OCI-M1 (cell line): ENCODE measurements at places on chromosomes 6 and 20.

DNA sequence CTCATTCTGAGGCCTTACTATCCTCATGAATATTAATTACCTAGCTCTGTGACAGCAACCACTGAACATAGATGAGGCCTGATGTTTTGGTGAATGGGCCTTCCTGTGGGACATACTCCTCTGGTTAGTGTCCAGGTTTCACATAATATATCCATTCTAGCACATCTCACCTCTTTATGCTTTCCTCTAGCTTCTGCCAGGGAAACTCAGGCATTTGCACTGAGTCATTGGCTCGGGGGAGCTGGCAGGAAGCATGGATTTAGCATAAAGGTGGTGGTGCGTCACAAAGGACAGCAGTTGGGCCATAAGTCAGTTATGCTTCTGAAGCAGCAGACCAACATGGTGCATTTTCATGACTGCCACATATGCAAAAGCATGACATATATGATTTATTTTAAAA lies 37.5 kb upstream of the TMEM170B start:
- no peak for DNase-seq

GRCh38 chr6:87675004-87675681 lies 26.9 kb downstream of the AKIRIN2 start:
- no peak for DNase-seq

DNA sequence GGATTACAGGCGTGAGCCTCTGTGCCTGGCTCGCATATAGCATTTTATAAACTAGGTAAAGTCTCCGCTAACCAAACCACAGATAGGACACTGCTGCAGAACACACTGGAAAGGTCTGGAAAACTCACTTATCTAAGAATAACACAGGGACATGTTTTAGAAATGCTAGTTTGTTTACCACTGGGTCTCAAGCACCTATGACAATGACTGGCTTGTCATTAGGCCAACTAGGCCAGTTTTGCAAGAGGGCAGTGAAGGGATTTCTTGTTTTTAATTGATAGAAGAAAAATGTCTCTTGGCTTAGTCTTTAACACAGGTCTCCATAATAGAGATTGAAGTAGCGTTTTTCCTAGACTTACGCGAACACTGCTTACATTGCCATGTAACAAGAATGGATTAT lies 201.4 kb downstream of the TMEM242 start:
- no peak for DNase-seq

GRCh38 chr20:12965870-12966251 lies 42.9 kb upstream of the SPTLC3 start:
- DNase-seq: no peak

GRCh38 chr6:43749461-43749860 lies 20.6 kb upstream of the VEGFA start:
- no peak for DNase-seq

GRCh38 chr6:88650029-88650619 lies 313.3 kb downstream of the RNGTT start:
- no peak for DNase-seq

DNA sequence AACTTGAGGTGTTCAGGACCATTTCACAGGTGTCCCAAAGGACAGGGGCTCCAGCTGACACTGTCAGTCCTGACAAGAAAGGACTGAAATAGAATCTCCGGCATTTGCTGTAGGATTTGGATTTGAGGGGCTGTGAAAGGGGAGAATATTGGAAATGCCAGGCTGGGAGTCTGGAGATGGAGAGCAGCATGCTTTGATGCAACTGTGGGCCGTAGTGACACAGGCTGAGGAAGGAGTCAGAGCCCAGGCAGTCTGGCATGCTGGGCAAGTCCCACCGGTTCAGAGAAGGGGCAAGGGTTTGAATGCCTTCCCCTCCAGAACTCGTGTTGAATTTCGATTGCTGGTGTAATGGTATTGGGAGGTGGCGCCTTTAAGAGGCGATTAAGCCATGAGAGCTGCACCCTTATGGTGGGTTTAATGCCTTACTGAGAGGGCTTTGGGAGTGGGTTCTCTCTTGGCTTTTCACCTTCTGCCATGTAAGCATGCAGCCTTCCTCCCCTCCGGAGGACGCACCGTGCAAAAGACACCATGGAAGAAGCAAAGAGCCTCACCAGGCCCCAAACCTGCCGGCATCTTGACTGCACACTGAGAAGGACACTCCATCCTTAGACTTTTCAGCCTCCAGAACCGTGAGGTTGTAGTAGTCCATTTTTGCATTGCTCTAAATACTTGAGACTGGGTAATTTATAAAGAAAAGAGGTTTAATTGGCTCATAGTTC lies 9.4 kb upstream of the PYGB start:
- DNase-seq: no peak

DNA sequence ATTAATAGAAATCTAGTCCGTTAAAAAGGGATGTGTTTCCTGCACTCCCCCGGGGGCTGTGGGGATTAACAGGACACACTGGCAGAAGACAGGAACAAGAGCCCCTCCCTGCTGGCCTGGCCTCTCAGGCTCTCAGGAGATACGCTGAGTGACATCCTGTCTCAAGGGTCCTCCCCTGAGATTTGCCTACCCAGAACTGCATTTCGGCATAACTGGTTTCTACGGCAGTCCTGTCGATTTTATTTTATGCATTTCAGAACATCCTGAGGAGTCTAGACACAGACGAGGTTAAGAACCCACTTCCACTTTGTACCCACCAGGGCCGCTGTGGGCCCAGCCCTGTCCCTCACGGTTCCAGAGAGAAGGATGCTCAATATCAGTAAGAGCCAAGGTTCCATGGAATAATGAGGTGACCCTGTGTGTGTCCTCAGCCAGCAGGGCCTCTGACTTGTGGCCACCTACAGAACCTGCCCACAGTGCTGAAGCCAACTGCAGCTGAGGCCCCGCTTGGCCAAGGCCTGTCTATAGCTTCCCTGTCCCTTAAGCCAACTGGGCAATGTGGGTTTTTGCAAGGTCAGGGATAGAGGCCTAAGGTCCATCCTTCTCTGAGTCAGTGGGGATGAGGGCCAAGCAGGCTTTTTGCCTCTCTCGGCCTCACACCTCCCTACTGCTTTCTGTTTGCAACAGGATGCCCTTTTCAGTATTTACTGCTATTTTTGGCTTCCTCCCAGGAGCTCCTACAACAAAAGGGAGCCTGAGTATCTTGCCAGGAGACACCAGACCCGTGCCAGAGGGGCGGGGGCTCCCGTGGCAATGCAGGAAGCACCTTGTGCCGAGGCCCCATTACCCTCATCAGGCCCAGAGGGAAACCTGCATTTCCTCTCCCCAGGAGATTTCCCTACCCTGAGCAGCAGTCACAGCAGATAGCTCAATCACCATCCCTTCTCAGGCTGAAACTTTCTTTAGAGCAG lies 14.7 kb downstream of the UQCC2 start:
- DNase-seq: no peak

- DNase-seq: no peak
Observed at GRCh38 chr20:16672299-16672698, 57.5 kb upstream of the SNRPB2 start.

DNA sequence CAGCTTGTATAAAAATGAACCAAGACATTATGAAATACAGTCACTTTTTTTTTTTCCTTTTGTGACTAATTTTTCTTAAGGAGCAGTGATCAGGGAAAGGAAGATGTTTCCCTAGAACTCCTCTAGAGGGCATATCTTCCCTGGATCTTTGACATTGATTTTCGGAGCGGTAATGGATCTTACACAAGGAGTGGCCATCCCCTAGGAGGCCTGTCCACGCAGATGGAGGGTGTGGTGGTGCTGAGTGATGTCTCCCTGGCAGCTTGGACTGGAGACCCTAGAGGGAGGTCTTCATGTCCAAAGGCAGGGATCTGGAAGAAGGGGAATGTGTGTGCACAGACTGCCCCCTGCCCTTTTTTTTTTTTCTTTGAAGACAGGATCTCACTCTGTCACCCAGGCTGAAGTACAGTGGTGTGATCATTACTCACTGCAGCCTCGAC lies 7.0 kb upstream of the KIFC1 start:
- no peak for DNase-seq

DNA sequence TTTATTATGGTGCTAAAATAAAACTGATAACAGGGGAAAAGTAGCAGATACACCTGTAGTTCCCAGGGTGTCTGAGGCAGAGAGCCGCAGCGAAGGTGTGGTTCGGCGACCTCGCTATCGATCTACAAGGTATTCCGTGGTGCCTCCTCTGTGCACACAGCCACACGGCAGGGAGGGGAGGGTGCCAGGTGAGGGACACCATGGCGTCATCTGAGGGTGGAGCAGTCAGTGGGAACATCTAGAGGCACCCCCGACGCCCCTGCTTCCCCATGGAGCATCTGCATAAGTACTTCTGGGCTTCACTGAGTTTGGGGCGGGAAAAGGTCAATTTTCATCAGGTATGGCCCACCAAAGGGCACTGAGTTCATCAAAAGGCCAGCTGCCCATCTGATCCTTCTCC lies 243.3 kb downstream of the TAF4 start:
- DNase-seq: no peak

- DNase-seq: no peak
Observed at GRCh38 chr6:121865811-121866210, 430.4 kb downstream of the GJA1 start.

- peak; percentile 22 for DNase-seq
Observed at GRCh38 chr6:72446430-72446829, 175.4 kb upstream of the KCNQ5 start.

GRCh38 chr6:75230484-75231325 lies 12.9 kb downstream of the COX7A2 start:
- peak; percentile 82 for DNase-seq

DNA sequence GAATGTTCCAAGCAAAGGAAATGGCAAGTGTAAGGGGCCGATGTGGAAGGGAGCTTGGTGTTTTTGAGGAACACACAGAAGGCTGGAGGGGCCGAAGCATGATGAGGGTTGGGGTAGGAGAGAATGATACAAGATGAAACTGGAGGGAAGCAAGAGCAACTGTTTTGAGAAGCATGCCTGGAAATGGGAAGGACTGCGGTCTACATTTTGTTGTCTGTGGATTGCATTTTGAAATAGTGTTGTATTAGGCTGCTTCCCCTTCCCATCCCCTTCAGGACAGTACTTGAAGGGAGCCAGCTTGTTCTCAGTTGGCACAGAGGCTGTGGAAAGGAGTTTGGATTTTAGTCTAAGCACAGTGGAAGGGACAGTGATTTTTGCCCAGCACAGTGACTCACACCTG lies 2.2 kb downstream of the TM9SF4 start:
- no peak for DNase-seq

- DNase-seq: peak; percentile 55
Observed at GRCh38 chr20:3250091-3250504, 11.1 kb upstream of the SLC4A11 start.

DNA sequence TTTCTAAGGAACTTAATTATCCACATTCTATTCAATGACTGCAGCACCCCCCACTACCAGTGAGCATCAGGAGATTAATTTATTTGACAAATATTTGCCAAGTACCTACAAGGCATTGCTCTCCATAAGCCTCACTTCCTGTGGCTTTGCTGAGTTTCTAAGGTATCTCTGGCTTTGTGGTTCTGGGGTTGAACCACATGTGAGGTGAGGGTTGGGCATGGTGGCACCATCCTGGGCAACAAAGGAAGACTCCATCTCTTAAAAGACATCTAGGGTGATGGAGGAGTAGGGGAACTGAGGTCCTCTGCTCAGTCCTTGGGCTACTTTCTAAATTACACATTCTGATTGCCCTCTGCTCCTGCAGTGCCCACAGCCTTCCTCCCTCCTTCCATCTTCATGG lies 25.5 kb upstream of the WFDC2 start:
- no peak for DNase-seq

DNA sequence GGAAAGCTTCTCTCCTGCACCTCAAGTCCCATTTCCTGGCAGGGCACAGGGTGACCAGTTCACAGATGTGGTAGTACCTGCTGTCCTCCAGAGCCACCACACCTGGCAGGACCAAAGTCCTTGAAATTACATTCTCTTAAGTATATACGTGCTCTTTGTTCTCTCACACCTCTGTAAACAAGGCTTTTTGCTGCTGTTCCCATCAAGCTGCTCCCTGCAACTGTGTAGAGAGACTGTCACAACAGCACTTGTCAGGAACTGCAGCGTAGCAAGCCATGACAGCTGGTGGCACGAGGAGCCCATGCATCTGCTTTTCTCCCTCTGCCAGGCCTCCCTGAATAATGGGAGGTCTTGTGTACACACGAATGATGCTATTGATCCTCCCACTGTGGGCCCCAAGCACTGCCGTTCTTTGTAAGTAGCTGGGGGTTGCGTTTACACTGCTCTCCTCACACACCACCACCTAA lies 431.8 kb downstream of the CD83 start:
- DNase-seq: no peak

DNA sequence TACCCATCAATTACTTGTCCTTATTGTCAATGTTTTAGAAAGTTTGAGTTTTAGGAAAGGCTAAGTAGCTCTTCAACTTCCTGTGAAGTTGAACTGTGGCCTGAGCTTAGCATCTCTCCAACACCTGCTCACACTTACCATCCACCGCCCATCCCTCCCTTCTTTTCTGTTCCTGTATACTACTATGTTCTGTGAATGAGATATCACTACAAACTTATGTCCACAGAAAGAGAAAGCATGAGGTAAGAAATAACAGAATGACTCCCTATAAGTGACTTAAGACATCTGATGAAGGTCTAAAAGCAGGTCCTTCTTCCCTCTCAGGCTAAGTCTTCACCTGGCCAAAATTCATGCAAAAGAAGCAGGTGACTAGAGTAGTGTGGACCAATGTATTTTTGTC lies 246.3 kb upstream of the PREP start:
- no peak for DNase-seq

DNA sequence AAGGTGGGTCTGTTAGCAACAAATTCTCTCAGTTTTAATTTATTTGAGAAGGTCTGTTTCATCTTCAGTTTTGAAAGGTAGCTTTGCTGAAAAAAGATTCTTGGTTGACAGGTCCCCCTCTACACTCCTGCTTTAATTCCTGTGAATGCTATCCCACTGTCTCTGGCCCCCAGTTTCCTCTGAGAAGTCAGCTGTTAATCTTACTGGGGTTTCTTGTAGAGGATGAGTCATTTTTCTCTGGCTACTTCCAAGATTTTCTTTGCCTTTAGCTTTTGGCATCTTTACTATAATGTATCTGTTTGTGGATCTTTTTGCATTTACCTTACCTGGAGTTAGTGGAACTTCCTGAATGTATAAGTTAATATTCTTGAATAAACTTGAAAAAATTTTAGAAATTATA lies 122.7 kb downstream of the MMS22L start:
- DNase-seq: peak; percentile 25

DNA sequence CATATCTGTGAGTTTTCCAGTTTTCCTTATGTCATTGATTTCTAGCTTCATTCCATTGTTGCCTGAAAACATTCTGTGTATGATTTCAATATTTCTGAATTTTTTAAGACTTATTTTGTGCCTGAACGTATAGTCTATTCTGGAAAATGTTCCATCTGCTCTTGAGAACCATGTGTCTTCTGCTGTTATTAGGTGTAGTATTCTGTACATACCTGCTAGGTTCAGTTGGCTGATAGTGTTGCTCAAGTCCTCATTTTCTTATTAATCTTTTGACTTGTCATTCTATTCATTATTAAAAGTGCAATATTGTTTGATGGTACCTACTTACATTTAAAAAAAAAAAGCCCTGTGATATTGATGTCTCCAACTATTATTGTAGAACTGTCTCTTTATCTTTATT lies 869.8 kb upstream of the MAN1A1 start:
- DNase-seq: no peak
